ENCODE measurements at places on chromosomes 1 and 21. TPM values are rescaled to one million over a fixed set of nuclear protein-coding genes. Genes with fewer than 3 reads are reported as not detected.

GRCh38 chr1:3323021-3323795 lies 131.3 kb upstream of the ARHGEF16 start:
- no peak for DNase-seq

DNA sequence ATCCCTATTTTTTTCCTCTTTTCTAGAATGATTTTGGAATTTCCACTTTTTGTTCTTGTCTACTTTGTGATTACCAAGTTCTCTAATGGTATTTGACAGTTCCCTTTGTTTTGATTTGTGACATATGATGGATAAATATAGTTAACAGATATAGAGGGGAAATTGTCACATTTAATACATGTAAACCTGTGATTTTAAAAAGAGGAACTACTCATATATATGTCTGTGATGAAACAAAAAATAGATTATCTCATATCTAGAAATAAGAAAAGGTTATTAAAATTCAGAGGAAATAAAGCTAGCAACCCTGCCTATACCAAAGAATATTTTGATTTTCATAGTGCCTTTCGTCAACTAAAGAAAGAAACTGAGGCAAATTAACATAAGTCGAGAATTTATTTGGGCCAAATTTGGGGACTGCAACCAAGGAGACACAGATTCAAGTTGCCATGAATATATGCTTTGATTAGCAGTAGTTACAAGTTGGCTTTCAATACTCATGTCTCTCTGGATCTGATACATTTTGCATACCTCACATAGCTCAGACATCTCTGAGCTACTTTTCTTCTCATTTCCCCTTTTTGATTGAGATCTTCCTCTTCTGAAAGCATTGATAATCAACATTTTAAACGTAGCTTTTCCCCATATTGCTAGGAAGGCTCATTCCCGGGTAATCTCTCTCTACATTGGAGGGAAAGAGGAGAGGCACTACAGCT lies 15.6 kb upstream of the C21orf91 start:
- DNase-seq = no peak

DNA sequence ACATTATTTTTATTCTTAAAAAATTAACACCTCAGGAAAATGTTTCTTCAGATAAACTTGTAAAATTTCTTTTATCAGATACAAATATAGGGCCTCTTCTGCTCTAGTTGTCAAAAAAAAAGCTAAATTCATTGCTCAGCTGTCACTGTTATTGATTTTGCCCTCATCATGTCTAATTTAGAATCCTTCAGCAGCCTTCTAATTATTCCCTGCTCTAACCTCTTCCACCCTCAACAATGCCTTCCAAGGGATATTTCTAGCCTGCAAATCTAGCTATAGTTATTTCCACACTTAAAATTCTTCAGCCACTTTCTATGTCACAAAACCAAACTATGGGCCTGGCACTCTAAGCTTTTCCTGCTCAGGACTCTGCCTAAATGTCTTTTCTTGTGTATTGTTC lies 25.2 kb downstream of the PDE4B start:
- no peak for DNase-seq

The OR2L13 gene
- not detected for total RNA-seq

The ADCY10 gene
- total RNA-seq = under 0.01 TPM

All from IMR-90 (cell line).